ENCODE measurements at places on chromosomes 7 and 10.

GRCh38 chr10:24645784-24646183 is 77.9 kb downstream of the ARHGAP21 start:
- no peak for DNase-seq

DNA sequence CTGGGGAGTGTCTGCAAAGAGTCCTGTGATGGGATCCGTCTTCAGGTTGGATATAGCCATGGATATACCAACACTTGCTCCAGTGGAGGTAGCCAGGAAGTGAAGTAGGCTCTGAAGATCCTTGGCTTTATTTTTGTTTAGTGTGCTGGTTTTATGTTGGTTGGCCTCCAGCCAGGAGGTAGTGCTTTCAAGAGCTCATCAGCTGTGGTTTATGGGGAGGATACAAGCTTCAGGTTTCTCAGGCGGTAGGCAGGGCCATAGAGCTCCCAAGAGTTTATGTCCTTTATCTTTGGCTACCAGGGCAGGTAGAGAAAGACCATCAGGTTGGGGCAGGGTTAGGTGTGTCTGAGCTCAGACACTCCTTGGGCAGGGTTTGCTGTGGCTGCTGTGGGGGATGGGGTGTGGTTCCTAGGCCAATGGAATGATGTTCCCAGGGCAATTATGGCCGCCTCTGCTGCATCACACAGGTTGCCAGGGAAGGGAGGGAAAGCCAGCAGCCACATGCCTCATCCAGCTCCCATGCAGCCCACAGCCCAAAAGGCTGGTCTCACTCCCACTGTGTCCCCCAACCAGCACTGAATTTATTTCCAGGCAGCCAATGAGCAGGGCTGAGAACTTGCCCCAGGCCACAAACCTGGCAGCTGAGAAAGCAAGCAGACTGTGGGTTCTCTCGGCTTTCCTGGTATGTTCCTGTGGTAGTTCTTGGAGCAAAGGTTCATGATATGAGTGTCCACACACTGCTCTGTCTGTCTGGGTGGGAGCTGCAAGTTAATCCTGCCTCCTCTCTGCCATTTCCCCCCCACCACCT is 67.0 kb upstream of the PRLHR start:
- no peak for DNase-seq

GRCh38 chr10:92850185-92850584 is 1.9 kb downstream of the EXOC6 start:
- DNase-seq = no peak

DNA sequence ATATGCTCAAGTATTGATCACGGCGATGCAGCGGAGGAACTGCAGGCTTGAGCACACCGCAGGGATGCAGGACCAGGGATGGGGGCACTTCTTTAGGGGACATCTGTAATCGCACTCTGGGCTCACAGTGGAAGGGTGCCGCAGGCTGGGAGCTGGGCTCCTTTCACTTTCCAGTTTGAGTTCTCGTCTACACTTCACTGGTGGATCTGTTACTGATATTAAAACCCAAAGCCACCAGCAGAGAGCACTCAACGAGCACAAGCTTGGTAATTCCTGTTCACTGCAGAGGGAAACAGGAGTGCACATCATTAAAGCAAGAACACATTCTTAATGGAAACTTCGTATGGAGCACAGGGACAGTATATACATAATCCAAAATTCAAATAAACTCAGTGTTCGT is 91.3 kb downstream of the PARD3 start:
- no peak for DNase-seq

- no peak for DNase-seq
Observed at GRCh38 chr10:83713423-83713822, 425.9 kb upstream of the GHITM start.

DNA sequence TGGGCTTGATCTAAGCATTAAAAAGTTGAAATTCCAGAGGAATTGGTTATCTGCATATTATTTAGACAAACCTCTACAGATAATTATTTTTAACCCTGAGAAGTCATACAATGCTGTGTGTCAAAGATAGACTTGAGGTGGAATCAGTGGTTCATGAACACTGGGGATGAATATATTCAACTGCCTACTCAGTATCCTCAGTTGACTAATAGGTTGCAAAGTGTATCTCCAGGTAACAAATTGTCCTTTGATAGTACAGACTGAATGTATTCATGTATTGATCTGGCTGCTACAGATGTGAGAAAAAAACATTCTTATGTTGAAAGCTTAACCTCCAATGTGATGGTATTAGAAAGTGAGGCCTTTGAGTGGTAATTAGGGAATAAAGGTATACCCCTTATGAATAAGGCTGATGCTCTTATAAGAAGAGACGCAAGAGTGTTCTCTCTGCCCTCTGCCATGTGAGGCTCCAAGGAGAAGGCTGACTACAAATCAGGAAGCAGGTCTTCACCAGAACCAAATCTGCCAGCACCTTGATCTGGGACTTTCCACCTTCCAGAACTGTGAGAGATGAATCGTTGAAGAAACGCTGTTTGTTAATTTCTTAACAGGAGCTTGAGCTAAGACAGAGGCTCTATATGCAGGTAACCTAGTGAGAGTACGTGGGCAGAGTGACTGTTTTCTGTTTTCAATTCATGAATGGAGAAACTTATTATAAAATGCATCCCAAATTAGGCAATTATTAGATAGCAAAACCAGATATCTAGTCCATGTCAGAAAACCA is 7.5 kb downstream of the MRPL32 start:
- DNase-seq = no peak

GRCh38 chr7:70614237-70615045 is 517.5 kb upstream of the GALNT17 start:
- DNase-seq = no peak

DNA sequence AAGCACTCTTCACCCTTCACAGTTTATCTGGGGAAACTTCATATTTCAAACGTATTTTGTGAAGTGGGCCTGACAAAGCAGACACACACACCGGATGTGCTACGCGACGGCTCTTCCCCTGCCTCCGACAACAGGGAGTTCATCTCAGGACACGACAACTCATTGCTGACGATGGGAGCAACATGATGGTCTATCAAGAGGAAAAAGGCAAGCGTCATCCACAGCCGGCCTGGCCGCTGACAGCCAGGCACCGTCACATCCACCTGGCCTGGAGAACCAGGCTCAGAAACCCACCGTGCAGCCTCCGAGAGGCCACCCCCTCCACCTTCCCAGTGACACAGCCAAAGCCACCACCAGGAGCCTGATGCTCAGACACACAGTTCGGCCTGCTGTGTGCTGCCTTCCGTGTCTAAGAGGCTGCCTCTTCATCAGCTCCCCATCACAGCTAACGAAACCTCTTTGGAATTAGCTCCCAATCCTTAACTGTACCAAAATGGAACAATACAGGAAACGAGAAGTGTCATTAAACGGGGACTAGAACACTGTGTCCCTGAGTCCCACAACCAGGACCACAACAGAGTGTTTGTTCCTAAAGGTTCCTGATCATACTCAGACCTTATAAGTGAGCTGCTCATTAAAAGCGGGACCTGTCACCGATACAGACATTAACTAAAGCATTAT is 76.7 kb downstream of the SFMBT2 start:
- no peak for DNase-seq

DNA sequence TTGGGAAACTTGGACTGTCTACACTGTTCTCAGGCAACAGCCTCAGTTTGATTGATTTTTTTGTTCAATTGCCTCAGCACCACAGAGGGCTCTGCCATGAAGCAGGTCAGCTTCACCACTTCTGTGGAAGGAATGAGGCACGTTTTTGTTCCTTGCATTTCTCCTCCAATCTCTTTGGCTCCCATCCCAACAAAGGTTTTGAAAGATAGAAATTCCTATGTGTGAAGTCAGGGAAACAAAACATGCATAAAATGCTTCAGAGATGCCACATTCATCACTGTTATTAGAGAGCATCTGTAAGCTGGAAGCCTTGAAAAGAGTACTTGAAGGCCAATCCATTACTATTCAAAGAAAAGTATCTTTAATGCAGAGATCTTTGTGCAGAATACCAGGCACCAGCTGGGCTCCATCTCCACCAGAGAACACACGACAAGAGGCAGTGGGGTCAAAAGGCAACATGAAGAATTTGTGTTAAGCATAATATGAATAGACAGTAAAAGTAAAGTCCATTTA is 249.1 kb upstream of the LYZL1 start:
- DNase-seq = no peak

DNA sequence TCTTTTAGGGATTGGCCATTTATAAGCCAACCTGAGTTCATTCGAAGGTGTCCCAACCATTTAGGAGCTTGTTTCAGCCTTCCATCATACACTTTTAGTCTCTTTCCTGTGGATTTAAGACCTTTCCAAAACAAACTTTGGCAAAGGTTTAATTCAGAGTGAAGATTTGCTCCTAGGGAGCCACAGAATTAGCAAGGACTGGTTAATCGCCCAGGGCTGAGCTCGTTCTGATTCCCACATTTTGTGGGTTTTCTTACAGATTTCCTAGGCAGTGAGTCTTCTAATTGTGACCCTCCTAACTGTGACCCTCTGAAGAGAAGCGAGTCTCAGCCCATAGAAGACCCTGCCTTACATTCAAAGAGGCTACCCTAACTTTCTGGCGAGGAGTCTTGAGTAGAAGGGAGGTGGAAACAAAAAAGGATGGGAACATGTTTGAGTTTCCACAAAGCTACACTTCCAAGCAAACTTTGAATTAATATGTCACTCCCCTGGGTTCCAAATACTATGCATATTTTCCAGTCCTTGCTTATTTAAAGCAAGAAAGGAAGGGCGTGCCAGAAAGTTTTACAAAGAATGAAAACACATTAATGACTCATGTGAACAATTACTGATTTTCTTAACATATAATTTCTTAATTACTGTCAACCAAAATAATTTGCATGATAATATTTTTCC is 118.3 kb downstream of the ARID5B start:
- DNase-seq = no peak

DNA sequence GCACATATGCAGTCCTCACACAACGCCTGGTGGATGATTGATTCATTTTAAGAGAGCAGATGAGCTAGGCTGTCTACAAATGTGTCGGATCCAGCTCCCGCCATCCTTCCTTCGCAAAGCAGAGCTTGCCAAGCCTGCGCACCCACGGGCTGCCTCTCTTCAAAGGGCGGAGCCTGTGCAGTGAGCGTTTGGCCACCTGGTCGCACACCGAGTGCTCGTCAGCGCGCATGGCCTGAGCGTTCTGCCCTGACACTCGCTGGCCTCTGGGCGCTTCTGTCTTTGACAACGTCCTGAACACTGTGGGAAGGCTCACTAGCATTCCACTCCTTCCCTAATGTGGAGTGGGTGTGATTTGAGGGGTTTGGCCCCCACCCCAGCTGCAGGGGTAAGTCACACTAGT is 47.1 kb upstream of the TMEM72 start:
- DNase-seq = no peak

DNA sequence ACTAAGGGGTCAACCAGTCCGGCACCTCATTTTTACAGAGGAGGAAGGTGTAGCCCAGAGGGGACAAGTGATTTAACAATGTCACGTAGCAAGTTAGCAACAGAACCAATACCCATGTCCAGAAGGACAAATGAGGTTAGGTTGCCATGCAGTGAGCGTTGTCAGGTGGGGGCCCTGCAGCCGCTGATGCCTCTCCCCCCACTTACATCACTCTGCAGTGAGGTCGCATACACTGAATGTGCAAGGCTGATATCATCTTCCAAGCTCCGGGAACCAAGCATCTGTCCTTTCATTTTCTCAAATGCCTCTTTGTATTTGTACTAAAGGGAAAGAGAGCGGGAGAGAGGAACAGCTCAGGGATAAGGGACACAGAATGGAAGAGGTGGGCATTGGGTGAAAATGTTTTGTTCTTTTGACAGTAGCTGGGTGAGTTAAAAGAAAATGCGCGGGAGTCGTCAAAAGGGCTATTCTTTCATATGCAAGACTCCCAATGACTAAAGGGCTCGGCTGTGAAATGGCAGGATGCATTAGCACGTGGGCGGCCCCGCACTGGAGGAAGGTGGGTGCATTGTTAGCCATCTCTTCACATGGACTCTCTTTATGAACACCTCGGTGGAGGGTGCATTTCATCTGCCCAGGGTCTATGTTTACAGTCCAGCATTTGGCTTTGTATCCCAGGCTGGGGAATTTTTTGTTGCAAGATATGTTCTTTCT is 49.7 kb downstream of the NRAP start:
- no peak for DNase-seq

DNA sequence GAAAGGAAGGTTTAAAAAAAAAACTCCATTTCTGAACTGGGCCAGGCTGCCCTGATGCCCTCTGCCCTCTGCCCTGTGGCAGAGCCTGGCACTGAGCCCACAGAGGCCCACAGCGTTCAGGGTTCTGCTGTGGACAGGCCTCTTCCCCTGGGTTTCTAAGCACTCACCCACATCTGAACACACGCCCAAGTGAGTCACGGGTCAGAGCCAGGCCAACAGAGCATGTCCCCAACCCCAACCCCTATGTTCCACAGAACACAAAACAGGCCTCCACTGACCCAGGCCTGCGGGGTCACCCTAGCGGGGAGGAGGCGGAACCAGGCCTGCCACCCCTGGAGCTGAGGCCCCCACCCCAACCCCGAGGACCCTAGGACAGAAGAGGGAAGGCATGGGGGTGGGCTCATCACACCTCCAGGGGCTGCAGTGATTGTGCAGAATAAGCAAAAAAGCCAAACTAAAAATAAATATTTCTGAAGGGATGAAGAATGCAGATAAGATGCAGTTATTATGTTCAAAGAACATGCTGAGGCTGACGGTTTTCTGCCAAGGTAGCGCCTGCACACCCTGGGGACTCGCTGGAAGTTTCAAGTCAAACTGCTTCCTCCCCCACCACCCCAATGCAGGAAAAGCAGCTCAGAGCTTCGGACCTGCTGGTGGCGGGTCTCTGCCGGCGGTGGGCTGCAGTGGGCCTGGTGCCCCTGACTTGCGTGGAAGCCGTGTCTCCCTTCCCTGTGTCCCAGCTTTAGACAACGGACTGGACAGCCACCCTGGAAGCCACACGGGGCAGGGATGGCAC is 5.4 kb downstream of the WDR86 start:
- no peak for DNase-seq

- DNase-seq = no peak
Observed at GRCh38 chr7:6175645-6176044, 96.8 kb downstream of the CYTH3 start.

DNA sequence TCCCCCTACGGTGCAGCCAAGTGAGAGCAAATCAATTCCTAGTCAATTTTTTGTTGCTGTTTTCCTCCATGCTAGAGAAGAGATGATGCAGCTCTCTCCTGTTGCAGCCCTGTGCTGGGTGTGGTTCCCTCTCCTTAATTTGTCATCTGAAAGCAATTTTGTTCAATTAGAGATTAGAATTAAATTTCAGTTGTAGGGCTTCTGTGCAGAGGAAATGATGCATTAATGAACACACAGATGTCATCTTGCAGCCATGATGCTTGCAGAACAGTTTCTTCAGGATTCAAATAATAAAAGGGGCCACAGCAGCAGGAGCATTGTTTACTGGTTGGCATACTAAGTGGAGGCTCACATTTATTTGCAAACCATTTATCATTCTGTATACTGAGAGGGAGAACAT is 266.0 kb downstream of the AUTS2 start:
- no peak for DNase-seq

- no peak for DNase-seq
Observed at GRCh38 chr10:101559596-101560297, 28.3 kb downstream of the POLL start.

- DNase-seq = no peak
Observed at GRCh38 chr7:29853789-29854188, 47.5 kb downstream of the WIPF3 start.

- no peak for DNase-seq
Observed at GRCh38 chr10:101762736-101763135, 13.2 kb downstream of the FGF8 start.

GRCh38 chr7:134928554-134928953 is 57.8 kb upstream of the AGBL3 start:
- no peak for DNase-seq
